ENCODE measurements at places on chromosomes 2 and 18.

DNA sequence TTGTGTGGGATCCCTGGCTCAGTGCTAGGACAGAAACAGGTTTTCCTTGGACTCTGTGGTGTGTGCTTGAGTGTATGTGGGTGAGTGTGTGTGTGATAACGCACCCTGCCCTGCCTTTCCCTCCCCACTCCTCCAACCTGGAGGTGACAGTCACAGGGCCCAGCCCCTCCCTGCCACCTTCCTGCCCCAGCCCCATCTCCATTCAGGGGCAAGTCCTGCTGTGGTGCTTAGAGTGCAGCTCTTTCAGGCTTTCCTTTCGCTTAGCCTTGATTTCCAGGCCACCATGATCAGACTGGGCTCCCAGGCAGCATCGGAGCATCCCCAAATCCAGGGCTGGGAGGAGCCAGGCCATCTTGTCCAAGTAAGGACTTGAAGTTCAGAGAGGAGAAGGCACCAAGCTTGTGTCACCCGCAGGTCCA lies 185.2 kb downstream of the ZFP36L2 start:
- H3K4me1 ChIP-seq: no peaks in the 10 kb centered on the region
- no peaks in the 10 kb centered on the region for H3K27me3 ChIP-seq
- H3K36me3 ChIP-seq: no peaks in the 10 kb centered on the region
- H3K27ac ChIP-seq: no peak overlapping the region

GRCh38 chr2:158761621-158762020 lies 33.5 kb upstream of the DAPL1 start:
- H3K27me3 ChIP-seq: no peaks in the 10 kb centered on the region
- H3K4me3 ChIP-seq: no peak overlapping the region
- DNase-seq: no peak
- H3K4me1 ChIP-seq: no peaks in the 10 kb centered on the region

DNA sequence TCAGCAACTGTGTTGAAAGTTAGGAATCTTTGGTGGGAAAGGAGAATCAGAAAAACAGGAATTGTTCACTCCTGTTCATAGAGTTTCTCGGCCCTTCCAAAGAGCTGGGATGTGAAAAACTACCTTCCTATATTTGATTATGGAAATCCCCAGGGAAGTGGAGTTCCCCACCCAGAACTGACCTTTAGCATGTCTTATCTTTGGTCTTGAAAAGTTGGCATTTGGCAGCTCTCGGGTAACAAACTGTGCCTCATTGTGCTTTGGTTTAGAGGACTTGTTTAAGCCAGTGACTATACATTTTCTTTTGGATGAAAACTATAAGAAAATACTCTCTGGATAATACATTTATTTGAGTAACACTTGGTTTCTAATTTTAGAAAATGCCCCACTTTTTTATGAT lies 51.3 kb upstream of the CERS6 start:
- DNase-seq: no peak
- no peaks in the 10 kb centered on the region for H3K36me3 ChIP-seq
- no peaks in the 10 kb centered on the region for H3K4me1 ChIP-seq

GRCh38 chr2:63679252-63679855 lies 90.6 kb downstream of the MDH1 start:
- no peaks in the 10 kb centered on the region for H3K27me3 ChIP-seq
- H3K4me3 ChIP-seq: no peak overlapping the region
- no peak overlapping the region for H3K27ac ChIP-seq
- no peak for DNase-seq
- no peaks in the 10 kb centered on the region for H3K4me1 ChIP-seq
- no peaks in the 10 kb centered on the region for H3K36me3 ChIP-seq

GRCh38 chr18:6482198-6482977 lies 67.7 kb upstream of the L3MBTL4 start:
- DNase-seq: no peak
- no peaks in the 10 kb centered on the region for H3K36me3 ChIP-seq
- no peaks in the 10 kb centered on the region for H3K27me3 ChIP-seq
- no peak overlapping the region for H3K27ac ChIP-seq
- H3K4me3 ChIP-seq: no peak overlapping the region

DNA sequence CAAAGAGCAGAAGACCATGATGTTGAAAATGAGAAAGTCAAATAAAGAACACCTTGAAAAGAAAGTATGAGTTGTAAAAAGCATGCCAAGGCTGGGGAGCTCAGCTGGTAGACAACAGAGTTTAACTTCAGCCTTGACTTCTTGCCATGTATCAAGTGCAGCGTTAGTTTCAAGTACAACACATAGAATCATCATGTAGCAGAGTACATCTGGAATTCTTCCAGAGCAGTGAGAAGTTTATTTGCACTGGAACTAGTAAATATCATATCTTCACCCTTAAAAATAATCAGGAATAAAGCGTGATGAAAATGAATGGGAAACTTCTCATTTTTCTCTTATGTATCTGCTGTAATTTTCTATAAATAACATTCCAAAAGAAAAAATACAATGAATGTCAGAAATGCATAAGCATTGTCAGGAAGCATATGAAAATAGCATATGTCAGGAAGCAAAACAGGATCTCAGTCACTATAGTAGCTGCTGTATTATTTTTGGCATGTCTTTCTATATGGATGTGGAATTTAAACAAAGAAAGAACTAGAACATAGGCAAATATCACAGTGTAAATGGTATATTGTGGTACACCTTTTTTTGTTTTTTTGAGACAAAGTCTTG lies 10.1 kb upstream of the SULT1C4 start:
- H3K4me1 ChIP-seq: no peaks in the 10 kb centered on the region
- no peak overlapping the region for H3K4me3 ChIP-seq
- H3K27me3 ChIP-seq: no peaks in the 10 kb centered on the region
- H3K27ac ChIP-seq: no peak overlapping the region

DNA sequence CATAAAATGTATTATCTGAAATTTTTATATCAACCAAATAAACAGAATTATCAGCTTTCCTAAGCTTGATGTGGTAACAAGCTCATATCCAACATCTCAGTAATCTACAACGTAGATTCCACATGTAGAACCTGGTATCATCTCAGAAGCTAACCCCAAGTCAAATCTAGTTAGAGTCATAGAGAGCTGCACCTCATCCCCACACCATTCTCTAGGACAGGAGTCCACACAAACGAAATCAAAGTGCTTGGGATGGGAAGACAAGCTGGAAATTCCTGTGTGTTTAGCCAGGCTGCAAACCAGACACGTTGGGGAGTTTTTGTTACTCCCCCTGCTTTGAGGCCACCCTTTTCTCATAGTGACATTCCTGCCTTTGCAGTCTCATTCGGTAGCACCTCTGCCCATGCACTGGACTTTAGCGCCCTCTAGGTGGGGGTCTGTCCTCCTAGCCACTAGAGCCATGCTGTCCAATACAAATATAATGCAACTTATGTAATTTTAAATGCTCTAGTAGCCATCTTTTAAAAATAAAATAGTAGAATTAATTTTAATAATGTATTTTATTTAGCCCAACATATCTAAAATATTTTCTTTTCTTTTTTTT lies 28.1 kb upstream of the SATB2 start:
- H3K27ac ChIP-seq: no peak overlapping the region
- no peaks in the 10 kb centered on the region for H3K4me1 ChIP-seq
- no peak for DNase-seq
- H3K4me3 ChIP-seq: no peak overlapping the region
- no peaks in the 10 kb centered on the region for H3K27me3 ChIP-seq

DNA sequence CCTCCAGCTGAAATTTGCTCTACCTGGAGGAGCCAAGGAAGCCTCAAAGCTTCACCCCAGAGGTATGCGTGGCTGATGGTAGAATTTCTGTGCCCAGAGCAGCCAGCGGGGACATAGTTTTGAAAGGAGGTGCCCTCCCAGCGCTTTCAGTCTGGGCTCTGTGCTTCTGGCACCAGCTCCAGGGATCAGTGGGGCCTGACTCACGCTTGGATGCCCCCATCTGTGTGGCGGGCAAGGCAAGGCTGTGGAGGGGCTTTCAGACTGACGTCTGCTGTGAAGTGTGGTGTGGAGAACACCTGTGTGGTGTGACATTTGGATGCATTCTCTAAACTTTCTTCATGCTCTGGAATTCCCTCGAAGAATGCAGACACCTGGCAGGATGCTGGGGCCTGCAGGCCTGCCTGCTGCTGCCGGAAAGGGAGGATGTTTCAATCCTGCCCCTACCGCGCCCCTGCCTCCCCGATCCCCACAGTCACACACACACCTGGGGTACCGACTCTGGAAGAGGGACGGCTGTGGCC lies 84.1 kb downstream of the CTIF start:
- no peaks in the 10 kb centered on the region for H3K27me3 ChIP-seq
- H3K27ac ChIP-seq: no peak overlapping the region
- no peak for DNase-seq
- H3K36me3 ChIP-seq: no peaks in the 10 kb centered on the region

DNA sequence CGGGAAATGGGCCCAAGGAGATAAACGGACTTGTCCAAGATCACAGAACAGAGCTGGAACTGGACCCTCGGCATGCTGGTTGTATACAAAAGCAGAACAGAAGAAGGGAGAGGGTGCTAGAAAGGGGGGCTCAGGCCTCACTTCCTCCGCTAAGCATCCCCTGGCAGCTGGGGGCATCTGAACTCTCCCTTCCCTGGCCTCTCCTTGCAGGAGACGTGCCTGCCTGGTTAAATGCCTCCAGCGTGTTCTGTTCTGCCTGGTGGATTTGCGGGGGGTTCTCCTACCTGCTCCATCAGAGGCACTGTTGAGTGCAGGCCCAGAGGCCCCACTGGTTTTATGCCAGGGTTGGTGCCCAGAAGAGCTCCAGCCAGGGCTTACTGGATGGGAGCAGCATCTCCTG lies 124.7 kb downstream of the ZFP36L2 start:
- no peak for DNase-seq
- H3K4me3 ChIP-seq: no peak overlapping the region
- H3K4me1 ChIP-seq: no peaks in the 10 kb centered on the region
- no peak overlapping the region for H3K27ac ChIP-seq
- H3K36me3 ChIP-seq: no peaks in the 10 kb centered on the region

- no peak overlapping the region for H3K27ac ChIP-seq
- no peak for DNase-seq
- no peaks in the 10 kb centered on the region for H3K4me1 ChIP-seq
Measured at GRCh38 chr18:55419132-55419946, 168.7 kb downstream of the TCF4 start.

- H3K27me3 ChIP-seq: no peaks in the 10 kb centered on the region
- no peak overlapping the region for H3K4me3 ChIP-seq
- no peaks in the 10 kb centered on the region for H3K4me1 ChIP-seq
- no peaks in the 10 kb centered on the region for H3K36me3 ChIP-seq
- DNase-seq: no peak
- H3K27ac ChIP-seq: no peak overlapping the region
Measured at GRCh38 chr2:222946700-222947287, 86.0 kb downstream of the ACSL3 start.

GRCh38 chr2:43464590-43464989 lies 131.2 kb downstream of the THADA start:
- no peak for DNase-seq
- no peaks in the 10 kb centered on the region for H3K36me3 ChIP-seq
- no peak overlapping the region for H3K27ac ChIP-seq

- peaks cover 2% of the 10 kb centered on the region for H3K27me3 ChIP-seq
- no peak overlapping the region for H3K27ac ChIP-seq
- no peak overlapping the region for H3K4me3 ChIP-seq
- H3K36me3 ChIP-seq: no peaks in the 10 kb centered on the region
- DNase-seq: no peak
Measured at GRCh38 chr2:231050018-231050901, 6.4 kb upstream of the PSMD1 start.

DNA sequence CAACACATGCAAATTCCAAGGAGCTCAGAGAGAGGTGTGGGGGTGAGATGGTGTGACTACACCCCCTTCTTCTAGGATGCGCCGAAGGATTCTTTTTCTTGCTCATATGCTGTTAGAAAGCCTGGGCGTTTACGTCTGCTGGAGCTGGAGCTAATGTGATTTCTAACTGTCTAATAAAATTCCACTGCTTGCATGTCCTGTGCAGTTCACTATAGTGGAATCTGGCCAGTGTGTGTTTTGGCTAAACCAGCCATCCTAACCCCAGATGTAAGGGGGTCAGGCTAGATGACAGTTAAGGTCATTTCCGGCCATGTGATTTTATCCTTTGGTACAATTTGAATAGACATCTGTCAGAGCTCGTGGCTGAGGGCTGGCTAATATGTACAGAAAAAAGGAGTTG lies 194.1 kb downstream of the PRKCE start:
- no peak for DNase-seq
- H3K27me3 ChIP-seq: no peaks in the 10 kb centered on the region
- H3K36me3 ChIP-seq: no peaks in the 10 kb centered on the region
- H3K4me3 ChIP-seq: no peak overlapping the region
- H3K4me1 ChIP-seq: no peaks in the 10 kb centered on the region

DNA sequence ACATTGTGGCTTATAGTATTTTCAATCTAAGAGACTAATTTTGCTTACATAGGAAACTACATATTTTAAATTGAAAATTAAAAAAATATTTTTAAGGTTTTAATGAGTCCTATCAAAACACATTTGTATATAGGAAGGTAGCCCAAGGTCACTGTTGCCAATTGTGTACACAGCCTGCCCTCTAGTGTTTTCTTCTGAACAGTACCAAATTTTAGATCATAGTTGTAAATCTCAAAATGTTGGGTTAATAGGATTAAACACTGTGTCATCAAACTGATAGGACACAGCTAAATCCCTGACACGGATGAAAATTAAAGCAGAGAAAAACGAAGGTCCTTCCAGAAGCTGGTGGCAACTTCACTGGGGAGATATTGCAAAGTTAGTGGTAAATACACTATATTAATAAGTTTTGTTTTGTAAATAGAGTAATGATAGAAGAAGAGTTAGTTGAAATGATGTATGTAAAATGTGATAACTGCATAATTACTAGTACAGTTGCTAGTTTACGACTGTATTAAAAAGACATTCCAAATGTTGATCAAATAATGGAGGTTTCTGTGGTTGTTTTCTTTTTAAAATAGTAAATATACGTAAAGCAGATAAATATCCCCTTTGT lies 19.7 kb downstream of the CLUL1 start:
- H3K27me3 ChIP-seq: no peaks in the 10 kb centered on the region
- no peak overlapping the region for H3K4me3 ChIP-seq
- no peaks in the 10 kb centered on the region for H3K36me3 ChIP-seq
- H3K4me1 ChIP-seq: no peaks in the 10 kb centered on the region

- no peak for DNase-seq
- no peak overlapping the region for H3K27ac ChIP-seq
- no peaks in the 10 kb centered on the region for H3K27me3 ChIP-seq
- H3K4me3 ChIP-seq: no peak overlapping the region
- no peaks in the 10 kb centered on the region for H3K36me3 ChIP-seq
Measured at GRCh38 chr2:101442667-101443061, 32.2 kb downstream of the RFX8 start.

- peaks cover 11% of the 10 kb centered on the region for H3K4me1 ChIP-seq
- no peaks in the 10 kb centered on the region for H3K27me3 ChIP-seq
- peak overlapping the region; percentile 64 for H3K4me3 ChIP-seq
- H3K27ac ChIP-seq: no peak overlapping the region
Measured at GRCh38 chr2:26298286-26298637, 47.7 kb upstream of the SELENOI start.

DNA sequence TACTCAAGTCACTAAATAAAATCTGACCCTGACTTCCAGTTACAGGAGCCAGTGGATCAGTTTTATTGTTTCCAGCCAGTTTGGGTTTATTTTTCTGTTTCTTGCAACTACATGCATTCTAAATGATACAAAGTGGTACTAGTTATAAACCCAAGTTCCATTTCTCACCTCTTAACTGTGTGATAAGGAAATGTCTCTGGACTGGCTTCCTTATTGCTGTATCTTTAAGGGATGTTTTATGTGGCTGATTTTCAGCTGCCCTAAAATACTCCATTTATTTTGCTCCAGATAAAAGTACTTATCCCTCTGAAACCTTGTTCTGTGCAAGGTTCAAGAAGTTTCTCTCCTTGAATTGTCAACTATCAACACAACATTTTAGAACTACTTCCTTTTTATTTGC lies 107.9 kb upstream of the DLX2 start:
- H3K27ac ChIP-seq: no peak overlapping the region
- no peaks in the 10 kb centered on the region for H3K36me3 ChIP-seq
- DNase-seq: no peak
- no peaks in the 10 kb centered on the region for H3K4me1 ChIP-seq

GRCh38 chr2:46493241-46493970 lies 14.0 kb downstream of the TMEM247 start:
- H3K27me3 ChIP-seq: no peaks in the 10 kb centered on the region
- no peak overlapping the region for H3K4me3 ChIP-seq
- no peak overlapping the region for H3K27ac ChIP-seq
- H3K36me3 ChIP-seq: no peaks in the 10 kb centered on the region

Data from effector memory CD4-positive, alpha-beta T cell (primary cell).